ENCODE measurements at places on chromosomes 2 and 18.

DNA sequence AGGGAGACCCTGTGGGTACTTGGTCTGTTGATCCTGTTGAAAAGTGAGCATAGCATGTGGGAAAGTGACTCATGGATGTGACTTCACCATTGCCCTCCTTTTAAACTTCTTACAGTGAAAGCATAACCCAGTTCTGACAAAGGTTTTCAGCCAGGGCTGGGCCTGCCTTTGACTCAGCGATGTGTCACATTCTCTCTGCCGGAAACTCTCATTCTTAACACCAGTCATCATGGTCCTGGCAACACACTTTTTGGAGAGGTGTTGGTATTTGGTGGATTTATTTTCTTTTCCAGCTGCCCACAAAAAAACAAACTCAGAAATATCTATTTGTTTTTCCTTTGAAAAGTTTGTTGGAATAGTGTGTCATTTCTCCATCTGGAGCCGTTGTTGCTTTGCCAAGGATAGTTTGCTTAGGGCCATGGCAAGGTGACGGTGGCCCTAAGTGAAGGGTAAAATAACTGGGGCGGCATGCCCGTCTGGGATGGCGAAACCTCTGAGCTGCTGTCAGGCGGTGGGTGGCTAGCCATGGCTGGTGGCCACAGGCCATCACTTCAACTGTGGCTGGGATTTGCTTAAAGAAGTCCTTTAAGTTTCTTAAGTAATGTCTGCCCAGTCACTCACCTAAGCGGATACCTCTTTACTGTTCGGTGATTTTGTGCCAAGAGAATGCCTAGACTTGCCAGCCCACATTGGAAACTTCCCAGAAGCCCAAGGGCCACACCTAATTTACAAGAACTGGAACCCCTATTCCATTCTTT lies 123.3 kb downstream of the LTBP1 start:
- peak; percentile 96 for DNase-seq

- no peak for DNase-seq
These were observed 63.1 kb upstream of the MGAT5 start for GRCh38 chr2:134190807-134191203.

DNA sequence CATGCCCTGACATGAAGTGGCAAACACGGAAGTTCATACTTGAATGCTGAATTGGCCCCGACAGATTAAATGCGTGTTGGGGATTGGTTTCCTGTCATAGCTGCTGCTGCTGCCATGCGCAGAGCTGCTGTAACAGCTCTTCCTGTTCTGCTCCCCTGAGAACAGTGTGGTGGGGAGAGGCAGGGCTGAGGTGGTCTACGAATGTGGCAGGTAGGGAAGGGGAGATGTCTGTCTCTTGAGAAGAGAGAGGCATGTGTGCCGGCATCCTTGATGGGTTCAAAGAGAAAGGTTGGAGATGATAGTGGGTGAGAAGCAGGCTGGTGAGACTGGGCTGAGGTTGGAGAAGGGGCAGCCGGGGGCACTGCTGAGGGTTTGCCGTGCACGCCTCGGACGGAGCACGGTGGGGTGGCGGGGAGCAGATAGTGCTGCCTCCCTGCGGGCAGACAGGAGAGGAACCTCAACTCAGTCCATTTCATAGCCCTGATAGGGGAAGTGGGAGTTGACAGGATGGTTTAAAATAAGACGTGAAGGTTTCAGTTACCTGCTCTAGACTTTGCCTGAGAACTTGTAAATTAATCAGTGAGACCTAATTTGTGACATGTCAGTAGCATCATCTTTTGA lies 46.1 kb downstream of the TMEM185B start:
- peak; percentile 70 for DNase-seq

DNA sequence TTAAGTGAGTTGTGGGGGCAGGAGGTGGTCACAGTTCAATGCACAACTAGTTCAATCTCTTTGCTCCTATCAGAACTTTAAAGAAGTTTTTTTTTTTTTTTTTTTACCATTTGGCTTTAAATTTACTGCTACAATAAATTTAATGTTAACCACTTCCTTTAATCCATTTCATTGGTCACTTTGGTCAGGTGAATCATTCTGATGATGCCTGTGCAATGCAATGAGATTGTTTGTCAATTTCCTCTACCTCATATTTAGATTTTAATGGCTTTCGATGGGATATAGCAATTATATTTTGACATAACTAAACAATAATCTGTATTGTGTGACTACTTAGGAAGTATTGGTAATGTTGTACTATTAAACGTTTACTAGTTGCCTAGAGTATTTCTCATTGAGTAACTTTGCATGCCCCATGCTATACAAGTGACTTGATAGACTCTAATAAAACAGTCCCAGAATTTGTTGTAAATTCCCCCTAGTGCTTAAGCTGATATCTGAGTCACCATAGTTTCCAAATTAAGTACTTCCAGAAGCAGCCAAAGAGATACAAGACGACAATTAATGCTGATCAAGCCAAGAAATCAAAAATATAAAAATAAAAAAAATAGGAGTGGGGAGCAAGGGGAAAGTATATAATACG lies 52.9 kb upstream of the SERPINB2 start:
- no peak for DNase-seq

GRCh38 chr2:64049633-64050220 lies 30.5 kb upstream of the VPS54 start:
- DNase-seq, result no peak

- no peak for DNase-seq
These were observed 85.8 kb downstream of the RBM43 start for GRCh38 chr2:151175864-151176263.

DNA sequence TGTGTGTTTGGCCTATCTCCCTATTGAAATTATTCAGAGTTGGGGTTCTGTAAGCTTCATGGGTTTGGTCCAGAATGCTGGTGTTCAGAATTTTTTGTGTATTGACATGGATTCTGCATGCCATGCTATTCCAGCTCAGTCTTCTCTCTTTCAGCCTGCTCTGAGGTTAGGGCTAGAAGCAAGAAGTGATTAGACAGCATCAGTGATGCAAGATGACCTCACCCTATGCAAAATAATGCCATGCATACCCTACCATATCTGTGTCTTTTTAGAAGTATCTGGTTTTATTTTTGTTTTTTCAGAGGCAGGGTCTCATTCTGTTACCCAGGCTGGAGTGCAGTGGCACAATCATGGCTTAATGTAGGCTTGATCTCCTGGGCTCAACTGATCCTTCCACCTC lies 175.6 kb upstream of the SKOR2 start:
- no peak for DNase-seq

DNA sequence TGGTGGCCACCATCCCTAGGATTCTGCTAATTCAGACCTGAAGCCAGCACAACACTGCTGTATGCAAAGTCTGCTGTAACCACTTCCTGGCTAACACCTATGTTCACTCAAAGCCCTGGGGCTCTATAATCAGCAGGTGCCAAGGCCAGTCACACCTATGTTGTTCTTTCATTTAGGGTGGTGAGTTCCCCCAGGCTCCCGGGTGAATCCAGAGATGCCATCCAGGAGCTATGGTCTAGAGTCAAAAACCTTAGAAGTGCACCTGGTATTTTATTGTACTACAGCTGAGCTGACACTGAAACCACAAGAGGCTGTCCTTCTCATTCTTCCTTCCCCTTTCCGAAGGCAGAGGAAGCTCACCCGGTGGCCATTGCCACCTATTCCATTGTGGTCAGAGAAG lies 46.2 kb upstream of the CCDC141 start:
- no peak for DNase-seq

DNA sequence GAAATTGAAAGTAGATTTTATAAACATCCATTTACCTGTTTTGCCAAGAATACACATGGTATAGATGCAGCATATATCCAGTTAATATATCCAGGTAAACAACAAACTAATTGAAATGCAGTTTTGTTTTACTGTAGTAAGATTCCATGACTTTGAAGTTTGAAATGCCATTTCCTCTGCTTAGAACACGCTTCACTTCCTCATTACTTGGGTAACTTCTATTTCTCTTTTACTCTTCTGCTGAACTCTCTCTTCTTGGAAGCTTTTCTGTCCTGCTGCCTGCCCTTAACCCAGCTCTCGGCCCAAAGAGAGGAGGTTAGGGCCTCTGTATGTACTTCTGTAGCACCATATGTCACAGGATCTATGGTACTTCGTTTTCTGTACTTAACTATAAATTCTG lies 14.1 kb upstream of the IL1RL2 start:
- DNase-seq, result no peak

GRCh38 chr2:234834228-234834923 lies 117.4 kb upstream of the SH3BP4 start:
- DNase-seq, result no peak
